ENCODE measurements at places on chromosomes 5 and 9.

- DNase-seq, result no peak
Observed at GRCh38 chr5:73966451-73966850, 340.5 kb downstream of the ARHGEF28 start.

DNA sequence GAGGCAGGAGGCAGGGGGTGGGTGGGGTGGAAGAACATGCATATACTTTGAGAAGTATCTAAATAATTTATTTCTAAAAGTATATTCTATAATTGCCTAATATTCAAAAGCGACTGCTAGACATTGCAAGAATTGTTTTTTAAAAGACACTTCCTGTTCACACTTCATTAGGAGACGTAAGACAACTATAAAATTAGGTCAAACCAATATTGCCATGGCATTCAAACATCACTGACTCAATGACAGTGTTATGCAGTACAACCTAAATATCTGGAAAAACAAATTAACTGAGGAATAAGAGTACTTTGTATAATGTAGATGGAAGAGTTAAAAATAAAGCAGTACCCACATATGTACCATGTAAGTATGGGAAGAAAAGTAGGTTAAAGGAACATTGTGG lies 4.5 kb downstream of the CCNH start:
- DNase-seq, result no peak

- no peak for DNase-seq
Observed at GRCh38 chr5:179376701-179377420, 31.6 kb upstream of the ADAMTS2 start.

DNA sequence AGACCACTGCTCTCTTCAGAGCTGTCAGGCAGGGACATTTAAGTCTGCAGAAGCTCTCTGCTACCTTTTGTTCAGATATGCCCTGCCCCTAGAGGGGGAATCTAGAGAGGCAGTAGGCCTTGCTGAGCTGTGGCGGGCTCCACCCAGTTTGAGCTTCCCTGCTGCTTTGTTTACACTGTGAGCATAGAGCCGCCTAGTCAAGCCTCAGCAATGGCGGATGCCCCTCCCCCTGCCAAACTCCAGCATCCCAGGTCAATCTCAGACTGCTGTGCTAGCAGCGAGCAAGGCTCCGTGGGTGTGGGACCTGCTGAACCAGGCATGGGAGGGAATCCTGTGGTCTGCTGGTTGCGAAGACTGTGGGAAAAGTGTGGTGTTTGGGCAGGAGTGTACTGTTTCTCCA lies 59.9 kb downstream of the CAVIN4 start:
- no peak for DNase-seq

DNA sequence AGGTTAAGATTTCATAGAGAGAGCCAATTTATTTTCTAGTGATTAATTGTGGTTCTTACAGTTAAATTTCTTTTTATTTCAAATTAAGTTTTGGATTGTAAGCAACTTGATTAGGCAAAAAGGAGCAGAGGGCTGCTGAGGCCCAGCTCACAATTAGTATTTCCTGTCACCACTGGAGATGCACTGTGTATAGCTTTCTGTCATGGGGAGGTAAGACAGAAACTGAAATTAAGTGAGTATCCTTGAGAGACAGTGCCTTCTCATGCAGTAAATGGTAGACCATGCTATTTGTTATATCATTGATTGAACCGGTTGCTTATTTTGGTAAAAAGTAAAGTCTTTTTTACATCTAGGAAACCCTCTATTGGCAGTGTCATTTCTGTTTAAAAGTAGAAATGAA lies 190.7 kb downstream of the CCDC171 start:
- DNase-seq, result no peak

GRCh38 chr5:143262393-143263174 lies 140.9 kb downstream of the NR3C1 start:
- no peak for DNase-seq

DNA sequence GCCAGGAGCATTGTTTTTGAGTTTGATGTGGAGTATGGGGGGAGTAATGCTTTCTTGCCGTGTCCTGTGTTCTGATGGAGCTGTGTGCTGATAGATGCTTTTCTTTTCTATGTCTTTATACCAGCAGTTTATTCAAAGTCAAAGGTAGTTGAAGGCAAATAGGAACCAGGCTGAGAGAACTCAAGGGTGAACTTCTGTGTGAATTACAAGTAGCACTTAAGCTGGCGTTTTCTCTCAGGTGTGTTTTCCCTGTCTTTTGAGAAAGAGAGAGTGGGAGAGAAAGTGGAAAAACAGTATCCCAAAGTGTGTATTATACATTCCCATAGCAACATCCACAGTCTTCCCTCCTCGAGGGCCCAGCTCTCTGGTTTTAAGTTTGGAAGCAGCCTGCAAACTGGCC lies 1.5 kb downstream of the TNFAIP8 start:
- no peak for DNase-seq

DNA sequence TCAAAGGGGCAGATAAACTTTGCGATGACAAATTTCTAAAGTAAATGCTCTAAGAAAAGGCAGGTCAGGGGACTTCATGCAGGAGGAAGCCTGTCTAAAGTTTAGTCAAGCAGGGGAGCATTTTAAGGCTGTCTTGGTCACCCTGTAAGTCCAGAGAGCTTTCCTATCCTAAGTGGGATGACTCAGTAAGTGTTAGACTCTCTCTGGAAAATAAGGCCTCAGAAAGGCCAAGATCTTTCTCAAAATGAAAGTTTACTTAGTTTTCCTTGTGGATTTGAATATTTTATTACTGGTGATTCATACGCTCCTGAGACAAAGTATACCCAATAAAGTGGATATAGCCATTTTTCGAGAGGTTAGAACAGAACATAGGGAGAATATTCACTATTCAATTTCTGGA lies 806.9 kb upstream of the CDH9 start:
- no peak for DNase-seq
